ENCODE measurements at places on chromosomes 1 and 21.

GRCh38 chr1:38783640-38784229 lies 75.8 kb downstream of the RRAGC start:
- no peak for DNase-seq

DNA sequence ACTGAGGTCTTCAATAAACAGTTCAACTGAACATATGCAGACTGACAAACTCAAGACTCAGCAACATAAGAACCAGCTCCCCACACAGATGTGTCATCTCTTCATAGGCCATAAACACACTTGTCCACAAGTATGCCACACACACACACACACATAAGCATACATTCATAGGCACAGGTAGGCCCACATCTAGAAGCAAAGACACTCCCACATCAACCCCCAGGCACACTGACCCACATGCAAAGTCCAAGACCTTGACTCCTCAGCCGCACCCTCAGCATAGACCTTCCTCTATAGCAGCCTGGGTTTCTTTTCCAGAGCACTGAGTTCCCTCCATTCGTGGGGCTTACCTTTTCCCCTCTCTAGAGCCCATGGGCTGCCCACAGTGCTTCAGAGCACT lies 1.4 kb downstream of the LAD1 start:
- DNase-seq: peak; percentile 64

DNA sequence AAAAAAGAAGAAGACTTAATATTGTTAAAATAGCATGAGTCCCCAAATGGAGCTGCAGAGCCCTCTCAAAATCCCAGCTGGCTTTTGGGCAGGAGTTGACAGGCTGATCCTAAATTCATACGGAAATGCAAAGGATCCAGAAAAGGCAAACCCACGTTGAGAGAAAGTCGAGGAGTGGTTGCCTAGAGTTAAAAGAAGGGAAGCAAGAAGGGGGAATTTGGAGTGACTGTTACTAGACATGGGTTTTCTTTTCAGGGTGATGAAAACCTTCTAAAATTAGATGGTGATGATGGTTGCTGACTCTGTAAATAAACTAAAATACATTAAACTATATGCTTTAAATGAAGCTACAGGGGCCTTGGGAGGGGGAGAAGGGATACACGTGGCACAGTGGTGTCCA lies 1.6 kb downstream of the DNMT3L start:
- DNase-seq: no peak

- DNase-seq: no peak
Observed at GRCh38 chr1:97833881-97834280, 87.0 kb downstream of the DPYD start.

- DNase-seq: no peak
Observed at GRCh38 chr1:120133228-120133927, 42.9 kb downstream of the SEC22B start.
